ENCODE measurements at places on chromosomes 3 and 15.

DNA sequence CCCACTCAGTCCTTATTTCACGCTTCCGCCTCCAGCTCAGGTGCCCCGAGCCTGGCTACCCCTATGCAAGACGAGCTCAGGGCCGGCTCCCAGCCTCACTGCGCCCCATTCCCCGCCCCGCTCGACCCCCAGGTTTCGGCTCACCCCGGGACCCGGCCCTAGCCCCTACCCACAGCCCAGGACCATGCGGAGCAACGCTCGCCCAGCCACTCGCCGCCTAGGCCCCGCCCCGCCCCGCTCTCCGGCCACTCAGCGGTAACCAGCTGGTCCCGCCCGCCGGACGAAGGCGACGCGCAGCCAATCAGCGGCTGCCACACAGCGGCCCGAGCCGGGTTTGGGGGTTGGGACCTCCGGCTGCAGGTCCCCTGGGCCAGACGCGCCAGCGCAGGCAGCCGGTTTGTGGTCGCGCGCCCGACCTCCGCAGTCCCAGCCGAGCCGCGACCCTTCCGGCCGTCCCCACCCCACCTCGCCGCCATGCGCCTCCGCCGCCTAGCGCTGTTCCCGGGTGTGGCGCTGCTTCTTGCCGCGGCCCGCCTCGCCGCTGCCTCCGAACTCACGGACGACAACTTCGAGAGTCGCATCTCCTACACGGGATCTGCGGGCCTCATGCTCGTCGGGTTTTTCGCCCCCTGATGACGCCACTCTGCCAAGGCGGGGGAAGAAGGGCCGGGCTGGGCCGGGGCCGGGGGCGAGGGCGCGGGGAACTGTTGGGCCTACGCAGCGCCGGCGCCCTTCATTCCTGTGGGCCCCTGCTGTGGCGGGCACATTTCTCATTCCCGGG, at the start of gene CATSPER2:
TSS of gene CATSPER2 (minus strand) at position 196 of the 781 bp plus-strand sequence. CDS start 783 bp downstream, outside the sequence.
- DNase-seq: no peak

DNA sequence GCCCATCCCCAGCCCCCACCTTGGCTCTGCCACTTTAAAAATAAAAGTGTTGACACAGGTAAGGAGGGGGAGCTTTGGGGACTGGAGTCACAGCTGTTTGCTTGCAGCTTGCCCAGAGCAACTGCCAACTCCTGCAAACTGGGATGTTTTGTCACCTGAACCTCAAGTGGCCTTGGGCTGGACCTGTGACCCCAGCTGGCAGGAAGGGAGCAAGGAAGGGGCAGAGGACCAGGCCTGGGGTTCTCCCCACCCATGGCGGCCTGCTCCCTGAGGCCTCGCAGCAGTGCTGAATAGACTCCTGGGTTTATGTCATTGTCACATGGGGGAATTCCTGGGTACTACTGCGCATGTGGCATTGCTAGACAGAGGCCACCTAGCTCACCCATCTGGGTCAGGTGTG, 246.9 kb upstream of the TLE3 start:
- DNase-seq: no peak

- peak; percentile 60 for DNase-seq
Measured at GRCh38 chr3:115814778-115815380, 191.6 kb downstream of the GAP43 start.

GRCh38 chr3:177231242-177231641, 34.0 kb upstream of the TBL1XR1 start:
- no peak for DNase-seq

GRCh38 chr3:148992027-148992634, 791 bp downstream of the GYG1 start:
- DNase-seq: no peak

GRCh38 chr3:187227658-187228258, 30.5 kb downstream of the RTP1 start:
- no peak for DNase-seq

DNA sequence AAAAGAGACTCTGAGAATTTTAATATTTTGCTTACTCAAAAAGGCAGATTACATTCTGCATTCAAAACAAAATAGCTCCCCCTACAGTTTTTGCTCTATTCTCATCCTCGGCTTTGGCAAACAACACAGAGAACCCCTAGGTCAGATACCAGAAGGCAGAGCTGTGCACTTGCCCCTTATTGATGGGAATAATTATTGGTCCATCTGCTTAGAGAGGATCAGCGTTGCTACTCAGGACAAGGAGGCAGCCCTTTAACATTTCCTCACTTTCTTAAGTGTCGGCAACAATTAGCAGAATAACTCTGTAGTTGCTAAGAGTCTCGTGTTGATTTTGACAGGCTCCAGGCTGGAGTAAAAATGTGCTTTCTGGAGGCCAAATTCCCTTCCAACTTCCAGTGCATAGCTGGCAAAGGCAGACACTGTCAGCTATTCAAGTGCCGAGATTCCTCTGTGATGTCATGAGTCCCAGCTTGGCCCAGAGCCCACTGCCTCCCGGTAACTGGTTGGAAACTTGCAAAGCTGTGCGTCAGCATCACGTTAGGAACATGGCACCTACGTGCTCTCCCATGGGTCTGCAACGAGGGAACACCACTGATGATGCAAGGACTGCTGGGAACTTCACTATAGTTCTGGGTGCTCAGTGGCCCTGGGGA, 482.7 kb upstream of the ADAMTS9 start:
- DNase-seq: no peak

DNA sequence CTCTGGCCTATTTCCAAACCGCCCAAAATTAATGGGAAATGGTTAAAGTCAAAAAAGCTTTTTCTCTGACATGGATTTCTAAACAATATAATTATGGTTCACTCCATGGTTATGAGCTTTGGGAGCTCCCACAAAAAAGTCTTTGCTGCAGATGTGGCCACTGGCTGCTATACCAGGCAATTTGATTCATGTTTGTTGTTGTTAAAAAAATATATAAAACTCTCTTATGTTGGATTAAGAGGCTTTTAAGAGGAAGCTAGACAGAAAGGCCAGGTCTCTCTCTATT, 258.6 kb downstream of the TIGIT start:
- no peak for DNase-seq

GRCh38 chr15:57090496-57090859, 172.0 kb downstream of the TCF12 start:
- no peak for DNase-seq

DNA sequence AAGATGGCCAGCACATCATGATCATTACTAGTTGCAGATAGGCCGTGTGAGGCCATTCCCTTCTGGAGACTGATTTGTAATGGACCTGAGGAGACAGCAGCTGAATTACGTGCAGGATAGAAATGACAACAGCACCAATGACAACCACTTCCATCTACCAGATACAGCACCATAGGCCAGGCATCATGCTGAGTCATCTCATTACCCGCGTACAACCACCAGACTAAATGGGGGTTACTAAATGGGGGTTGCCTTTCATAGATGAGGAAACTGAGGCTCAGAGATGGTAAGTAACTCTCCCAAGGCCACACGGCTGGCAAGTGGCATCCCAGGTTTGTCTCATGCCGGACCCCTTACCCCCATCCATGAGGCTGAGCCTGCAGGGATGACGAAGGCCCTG, 32.8 kb upstream of the FAM107A start:
- DNase-seq: no peak

GRCh38 chr3:179513862-179514261, 48.9 kb upstream of the ACTL6A start:
- DNase-seq: no peak

DNA sequence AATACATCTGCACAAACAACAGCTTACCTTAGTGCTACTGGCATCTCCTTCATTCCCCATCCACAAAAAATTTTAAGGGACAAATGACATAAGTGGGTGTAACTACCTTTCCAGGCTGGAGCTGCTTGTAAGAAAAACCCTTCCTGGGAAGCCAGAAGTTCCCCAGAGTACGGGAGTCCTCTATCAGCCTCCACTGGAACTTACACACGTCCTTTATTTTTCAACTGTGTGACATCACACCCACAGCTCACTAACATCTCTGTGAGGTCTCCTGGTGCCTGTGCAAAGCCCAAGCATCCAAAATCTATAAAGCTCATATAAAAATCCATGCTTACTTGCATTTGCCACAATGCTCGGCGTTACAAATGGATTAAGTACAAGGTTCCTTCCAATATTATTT, 27.6 kb downstream of the LRIG1 start:
- DNase-seq: no peak

- DNase-seq: no peak
Measured at GRCh38 chr3:81643721-81644120, 117.7 kb downstream of the GBE1 start.

DNA sequence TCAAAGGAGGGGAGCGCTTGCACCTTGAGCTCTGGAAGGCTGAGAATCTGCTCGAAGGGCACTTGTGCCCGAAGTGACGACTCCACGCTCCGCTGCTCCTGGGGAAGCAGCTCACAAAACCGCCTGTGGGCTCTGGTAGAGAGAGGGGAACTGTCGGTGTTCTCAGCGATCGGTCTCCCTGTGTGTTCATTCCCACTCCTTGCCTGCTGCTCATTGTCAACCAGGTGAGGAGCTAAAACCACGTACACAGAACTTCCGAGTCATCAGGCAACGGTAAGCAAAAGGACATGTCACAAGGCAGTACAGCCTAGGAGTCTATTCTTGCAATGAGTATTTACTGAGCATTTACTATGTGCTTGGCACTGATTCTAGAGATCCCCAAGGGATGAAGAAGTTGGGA, 1.5 kb downstream of the CIB1 start:
- no peak for DNase-seq

DNA sequence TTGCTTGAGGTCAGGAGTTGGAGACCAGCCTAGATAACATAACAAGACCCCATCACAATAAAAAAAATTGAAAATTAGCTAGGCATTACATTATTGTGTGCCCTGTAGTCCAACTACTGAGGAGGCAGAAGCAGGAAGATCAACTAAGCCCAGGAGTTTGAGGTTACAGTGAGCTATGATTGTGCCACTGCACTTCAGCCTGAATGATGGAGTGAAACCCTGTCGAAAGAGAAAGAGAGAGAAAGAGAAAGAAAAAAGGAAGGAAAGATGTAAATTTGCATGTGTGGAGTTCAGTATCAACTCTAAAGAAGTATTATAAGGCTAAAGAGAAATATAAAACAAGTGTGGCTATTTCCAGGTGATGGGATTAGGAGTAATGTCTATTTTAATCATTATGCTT, 661.4 kb downstream of the RBMS3 start:
- DNase-seq: no peak

GRCh38 chr15:25743548-25744275, 119.4 kb downstream of the ATP10A start:
- DNase-seq: no peak

GRCh38 chr3:138724443-138724842, 110.3 kb downstream of the PIK3CB start:
- no peak for DNase-seq

DNA sequence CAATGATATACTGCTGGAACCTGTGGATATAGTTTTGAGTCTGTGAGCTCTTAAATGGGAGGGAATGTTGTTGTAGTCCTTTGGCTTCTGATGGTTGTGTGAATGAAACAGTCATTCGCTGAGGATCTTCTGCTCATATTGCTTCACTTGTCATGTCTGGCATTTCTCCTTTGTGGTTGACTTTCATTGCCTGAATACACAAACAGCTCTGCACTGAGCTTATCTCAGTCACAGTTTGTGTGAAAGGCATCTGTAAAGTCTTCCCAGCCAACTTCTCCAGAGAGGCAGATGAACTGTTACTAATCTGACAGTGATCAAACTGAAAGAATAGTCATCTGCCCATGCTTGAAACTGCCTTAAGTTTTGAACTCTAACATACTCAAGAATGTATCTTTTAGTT, 59.8 kb downstream of the TMED3 start:
- DNase-seq: no peak

DNA sequence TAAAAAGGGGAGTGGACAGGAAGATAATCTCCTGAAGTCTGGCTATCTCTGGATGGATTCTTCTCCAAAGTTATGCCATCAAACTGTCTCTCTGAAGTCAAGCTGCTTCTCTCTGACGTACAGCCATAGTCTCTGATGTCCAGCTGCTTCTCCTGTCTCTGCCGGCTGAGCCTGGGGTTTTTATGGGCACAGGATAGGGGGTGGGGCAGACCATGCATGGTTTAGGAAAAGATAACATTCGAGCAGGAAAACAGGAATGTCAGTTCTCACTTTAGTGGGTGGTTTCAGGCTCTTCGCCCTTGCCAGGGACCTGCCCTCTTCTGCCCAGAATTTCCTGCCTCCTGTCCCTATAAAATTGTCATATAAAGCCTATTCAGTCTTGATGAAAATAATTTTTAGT, 110.9 kb upstream of the ROBO1 start:
- DNase-seq: no peak

DNA sequence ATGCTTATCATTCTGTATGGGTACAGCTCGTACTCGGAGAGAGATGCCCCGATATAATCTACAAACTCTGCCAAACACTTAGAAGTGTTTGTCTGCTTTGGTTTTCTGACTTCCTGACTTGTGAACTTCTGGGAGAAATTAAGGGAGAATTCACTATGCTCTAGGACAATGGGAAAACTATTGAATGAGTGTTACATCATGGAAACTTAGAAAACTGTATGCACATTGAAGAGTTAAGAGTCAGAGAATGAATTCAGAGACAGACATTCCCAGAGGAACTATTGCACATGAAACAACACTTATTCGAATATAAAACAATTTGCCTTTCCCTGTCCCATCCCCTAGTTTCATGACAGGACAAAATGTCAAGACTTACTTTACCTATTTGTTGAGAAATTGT, 57.8 kb downstream of the DTWD1 start:
- no peak for DNase-seq
